Uterus (tissue), 4 donors: ENCODE measurements at places on chromosomes 7 and 10. TPM values are rescaled to one million over a fixed set of nuclear protein-coding genes. Genes with fewer than 3 reads are reported as not detected.

The AIFM2 gene
- 11.2 TPM for total RNA-seq

The NOS3 gene
- 24.1 TPM for total RNA-seq

The TMEM213 gene
- not detected for total RNA-seq

The C10orf67 gene
- total RNA-seq, result not detected

The AGR2 gene
- total RNA-seq, result 16.7 TPM

The PDE6C gene
- total RNA-seq, result not detected

The ADGRA1 gene
- 0.07 TPM for total RNA-seq

The NKX6-2 gene
- total RNA-seq, result not detected

The GRB10 gene
- total RNA-seq, result 72.6 TPM

The UNCX gene
- not detected for total RNA-seq

The ZP3 gene
- not detected for total RNA-seq

The STRA8 gene
- total RNA-seq, result not detected

The PMPCB gene
- 54.5 TPM for total RNA-seq

The TACC2 gene
- 12.4 TPM for total RNA-seq

The EN2 gene
- total RNA-seq, result 0.15 TPM

The PTPRZ1 gene
- total RNA-seq, result 9.1 TPM

DNA sequence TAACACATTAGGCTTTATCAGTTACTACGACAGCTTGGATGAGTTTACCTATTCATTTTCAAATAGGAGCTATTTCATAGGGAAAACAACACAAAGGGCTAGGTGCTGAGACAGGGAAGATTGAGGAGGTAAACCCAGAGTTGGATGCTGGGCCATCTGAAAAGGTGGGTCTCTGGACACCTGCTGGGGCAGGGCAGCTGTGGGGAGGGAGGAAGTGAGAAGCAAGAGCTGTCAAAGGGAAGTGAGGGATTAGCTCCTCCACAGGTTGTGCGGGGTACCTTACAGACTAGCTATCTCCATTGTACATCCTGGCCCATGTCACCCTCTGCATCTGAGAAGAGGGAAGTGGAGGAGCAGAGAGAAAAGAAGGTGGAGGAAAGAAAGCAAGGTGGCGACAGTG is 48.9 kb downstream of the BLNK start:
- DNase-seq, result no peak

- no peak for DNase-seq
Measured at GRCh38 chr7:155921804-155922066, 109.5 kb upstream of the SHH start.

GRCh38 chr7:27154901-27155815 is 1.3 kb downstream of the HOXA7 start:
- peak; percentile 31 for DNase-seq

DNA sequence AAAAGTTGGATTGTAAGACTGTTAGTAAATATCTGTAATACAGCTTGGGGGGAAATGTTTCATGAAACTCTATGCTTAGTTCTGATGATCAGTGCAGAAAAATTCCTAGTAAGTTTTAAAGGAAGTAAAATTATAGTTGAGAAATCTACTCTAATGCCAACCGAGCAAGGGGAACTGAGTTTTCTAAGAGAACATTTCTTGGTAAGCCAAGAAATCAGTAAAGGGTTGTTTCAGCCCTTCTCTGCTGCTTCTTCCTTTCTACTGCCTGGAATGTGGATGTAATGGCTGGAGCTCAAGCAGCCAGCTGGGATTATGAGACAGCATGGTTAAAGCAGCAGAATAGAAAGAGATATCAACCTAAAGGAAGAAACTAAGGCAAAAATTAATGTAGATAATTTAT is 15.9 kb upstream of the AKR1B1 start:
- no peak for DNase-seq

DNA sequence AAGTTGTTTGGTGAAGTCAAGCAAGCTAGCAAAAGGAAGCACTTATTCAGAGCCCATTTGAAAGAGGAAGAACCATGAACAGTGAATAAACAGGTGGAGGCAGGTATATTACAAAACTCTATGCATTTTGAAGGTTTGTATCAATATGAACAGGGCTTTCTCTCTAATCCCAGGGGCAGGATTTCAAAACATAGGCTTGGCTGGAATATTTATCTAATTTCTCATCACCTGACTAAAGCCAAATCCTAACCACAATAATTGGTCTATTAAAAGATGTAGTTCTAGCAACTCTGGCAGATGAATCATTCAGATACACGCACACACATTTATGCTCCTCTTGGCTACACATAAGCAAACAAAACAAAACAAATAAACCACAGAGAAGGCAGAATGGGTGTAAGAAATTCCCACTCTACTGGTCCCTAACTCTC is 554.4 kb downstream of the INHBA start:
- no peak for DNase-seq

- DNase-seq, result no peak
Measured at GRCh38 chr7:150797661-150798060, 2.5 kb downstream of the TMEM176B start.

- DNase-seq, result no peak
Measured at GRCh38 chr10:97483506-97483905, 14.7 kb downstream of the MMS19 start.

GRCh38 chr10:46226232-46226631 is 60.6 kb upstream of the ANTXRL start:
- no peak for DNase-seq

DNA sequence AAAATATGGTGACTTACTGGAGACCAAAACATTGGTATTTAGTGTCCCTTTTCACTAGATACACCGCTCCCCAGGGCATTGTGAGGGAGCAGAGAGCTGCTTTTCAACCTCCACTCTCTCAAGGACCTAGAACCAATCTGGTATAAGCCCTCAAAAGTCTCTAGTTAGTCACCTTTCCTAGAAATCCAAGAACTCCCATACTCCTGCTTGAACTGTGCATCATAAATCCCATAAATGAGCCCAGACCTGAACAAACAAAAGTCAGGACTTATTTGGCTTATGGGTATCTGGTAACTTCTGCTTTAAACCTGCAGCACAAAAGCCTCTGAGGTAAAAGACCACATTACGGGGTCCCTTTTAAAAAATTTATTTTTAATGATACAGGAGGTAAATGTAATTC is 603.1 kb upstream of the LRRTM3 start:
- DNase-seq, result no peak

DNA sequence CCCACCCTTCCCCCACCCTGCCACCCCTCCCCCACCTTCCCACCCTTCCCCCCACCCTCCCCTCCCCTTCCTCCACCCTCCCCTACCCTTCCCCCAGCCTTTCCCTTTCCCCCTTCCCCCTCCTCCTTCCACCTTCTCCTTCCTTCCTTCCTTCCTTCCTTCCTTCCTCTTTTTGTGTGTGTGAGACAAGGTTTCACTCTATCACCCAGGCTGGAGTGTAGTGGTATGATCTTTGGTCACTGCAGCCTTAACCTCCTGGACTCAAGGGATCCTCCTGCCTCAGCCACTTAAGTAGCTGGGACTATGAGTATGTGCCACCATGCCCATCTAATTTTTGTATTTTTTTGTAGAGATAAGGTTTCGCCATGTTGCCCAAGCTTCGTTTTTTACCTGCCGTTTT is 35.2 kb downstream of the CYP17A1 start:
- no peak for DNase-seq

DNA sequence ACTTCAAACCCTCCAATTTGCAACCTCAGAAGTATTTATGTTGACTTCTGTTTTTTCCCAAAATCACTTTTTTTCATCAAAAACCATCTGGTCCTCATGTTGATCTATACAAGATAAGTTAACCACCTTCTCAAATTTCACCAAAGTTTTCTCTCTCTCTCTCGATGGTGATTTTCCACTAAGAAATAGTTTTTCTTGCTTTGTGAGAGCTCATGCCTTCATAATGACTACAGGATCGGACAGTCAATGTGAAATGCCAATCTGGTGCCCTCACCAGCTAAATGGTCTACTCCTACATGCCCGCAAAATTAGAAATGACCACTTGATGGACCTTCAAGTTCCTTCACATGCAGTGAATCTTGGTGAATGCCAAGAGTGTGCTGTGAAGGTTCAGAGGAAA is 40.4 kb downstream of the CNNM1 start:
- no peak for DNase-seq

- no peak for DNase-seq
Measured at GRCh38 chr7:123864012-123864411, 19.0 kb downstream of the HYAL4 start.

- no peak for DNase-seq
Measured at GRCh38 chr10:25036381-25036780, 20.0 kb downstream of the THNSL1 start.

DNA sequence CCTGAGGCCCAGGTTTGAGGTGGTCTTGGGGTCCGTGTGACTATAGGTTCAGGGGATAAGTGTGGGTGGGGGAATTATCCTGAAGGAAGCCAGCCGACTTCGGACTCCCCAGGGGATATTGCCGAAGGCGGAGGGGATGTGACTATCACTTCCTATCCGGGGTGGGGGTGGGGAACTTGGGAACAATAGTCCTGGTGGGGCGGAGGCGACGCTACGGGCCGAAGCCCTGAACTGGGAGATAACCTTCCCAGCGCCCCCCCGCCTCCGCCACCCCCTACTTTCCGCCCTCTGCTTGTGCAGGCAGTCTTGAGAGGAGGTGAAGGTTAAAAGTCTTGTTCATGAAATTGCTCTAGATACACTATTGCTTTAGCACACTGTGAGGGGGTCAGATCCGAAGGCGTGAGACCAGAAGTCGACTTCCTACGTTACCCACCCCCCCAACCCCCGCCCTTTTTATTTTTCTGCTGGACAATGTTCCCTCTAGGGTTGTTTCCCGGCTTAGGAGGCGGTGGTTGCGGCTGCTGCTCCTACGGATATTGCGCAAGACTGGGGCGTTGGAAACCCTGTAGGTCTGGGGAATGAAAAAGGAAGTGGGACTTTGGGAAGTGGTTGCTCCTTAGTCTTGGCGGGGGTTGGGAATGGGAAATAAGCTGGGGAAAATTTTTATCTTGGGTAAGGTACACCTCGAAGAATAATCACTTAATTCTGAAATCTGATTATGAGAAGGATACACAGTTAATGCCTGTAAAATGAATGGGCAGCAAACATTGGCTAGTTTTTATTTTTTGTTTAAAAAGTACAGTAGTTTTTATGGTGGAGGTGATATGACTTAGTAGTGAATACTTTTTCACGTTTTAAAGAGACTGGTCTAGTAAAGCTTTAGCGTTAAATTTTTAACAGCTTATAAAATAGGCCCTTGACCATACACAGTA is 1.5 kb downstream of the PTPN12 start:
- DNase-seq, result peak; percentile 90
